ENCODE measurements at places on chromosomes 2 and 18.

- DNase-seq, result no peak
These were observed 6.4 kb downstream of the GPR35 start for GRCh38 chr2:240631548-240632305.

GRCh38 chr2:69202327-69202726 is 184.7 kb downstream of the GFPT1 start:
- no peak for DNase-seq

GRCh38 chr2:45551862-45552261 is 59.2 kb downstream of the SRBD1 start:
- DNase-seq, result no peak

- no peak for DNase-seq
These were observed 50.4 kb upstream of the KCNG2 start for GRCh38 chr18:79747156-79747845.

DNA sequence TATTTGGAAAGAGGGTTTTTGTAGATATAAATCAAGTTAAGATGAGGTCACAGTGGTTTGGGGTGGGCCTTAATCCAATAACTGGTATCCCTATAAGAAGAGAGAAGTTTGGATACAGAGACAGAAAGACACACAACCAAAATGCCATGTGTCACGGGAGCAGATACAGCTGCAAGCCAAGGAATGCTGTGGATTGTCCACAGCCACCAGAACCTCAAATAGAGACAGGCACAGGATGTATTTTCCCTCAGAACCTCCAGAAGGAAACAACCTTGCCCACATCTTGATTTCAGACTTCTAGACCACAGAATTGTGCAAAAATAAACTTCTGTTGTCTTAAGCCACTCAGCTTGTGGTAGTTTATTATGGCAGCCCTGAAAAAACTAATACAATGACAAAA is 105.5 kb downstream of the GCA start:
- no peak for DNase-seq

- peak; percentile 92 for DNase-seq
These were observed 38.6 kb upstream of the NOTO start for GRCh38 chr2:73163483-73164367.

- DNase-seq, result no peak
These were observed 5.3 kb upstream of the MC4R start for GRCh38 chr18:60377778-60378469.

- DNase-seq, result no peak
These were observed 1.9 kb downstream of the DOK6 start for GRCh38 chr18:69402533-69402989.

- no peak for DNase-seq
These were observed 96.2 kb downstream of the PDE1A start for GRCh38 chr2:182330451-182331305.

DNA sequence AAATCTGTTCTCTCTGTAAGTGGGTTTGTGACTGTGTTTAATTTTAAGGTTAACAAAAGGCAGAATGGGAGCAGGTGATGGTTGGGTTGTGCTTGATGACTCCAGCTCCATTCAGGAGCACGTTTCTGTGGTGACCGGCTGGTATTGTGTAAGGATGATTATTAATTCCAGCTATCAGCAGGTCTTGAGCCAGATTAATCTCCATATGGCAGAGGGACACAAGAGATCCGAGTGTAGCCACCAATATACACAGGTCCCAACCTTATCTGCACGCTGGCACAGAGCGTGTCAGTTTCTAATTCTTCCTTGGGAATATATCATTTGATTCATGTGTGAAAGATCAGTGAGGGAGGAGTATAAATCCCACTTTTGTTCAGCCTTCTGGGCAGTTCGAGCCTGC is 199.0 kb upstream of the DCC start:
- DNase-seq, result no peak

- DNase-seq, result no peak
These were observed 396.4 kb upstream of the TNP1 start for GRCh38 chr2:217256251-217256650.

DNA sequence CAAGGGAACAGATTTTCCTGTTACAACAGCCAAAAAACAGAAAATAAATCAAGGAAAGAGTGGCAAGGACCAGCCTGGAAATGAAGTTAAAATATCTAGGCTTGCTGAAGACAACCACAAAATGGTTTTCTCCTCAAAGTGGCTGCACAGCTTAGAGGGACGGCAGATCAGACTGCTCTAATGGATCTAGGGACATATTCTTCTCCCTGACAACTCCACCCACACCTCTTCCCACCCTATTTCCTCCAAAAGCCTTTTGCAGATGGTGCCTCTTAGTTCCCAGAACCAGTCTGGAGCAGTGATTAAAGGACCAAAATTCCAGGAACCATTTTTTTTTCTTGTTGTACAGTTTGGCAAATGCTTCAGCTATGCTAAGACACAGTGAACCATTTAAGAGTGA is 220.2 kb upstream of the SIX2 start:
- DNase-seq, result no peak

DNA sequence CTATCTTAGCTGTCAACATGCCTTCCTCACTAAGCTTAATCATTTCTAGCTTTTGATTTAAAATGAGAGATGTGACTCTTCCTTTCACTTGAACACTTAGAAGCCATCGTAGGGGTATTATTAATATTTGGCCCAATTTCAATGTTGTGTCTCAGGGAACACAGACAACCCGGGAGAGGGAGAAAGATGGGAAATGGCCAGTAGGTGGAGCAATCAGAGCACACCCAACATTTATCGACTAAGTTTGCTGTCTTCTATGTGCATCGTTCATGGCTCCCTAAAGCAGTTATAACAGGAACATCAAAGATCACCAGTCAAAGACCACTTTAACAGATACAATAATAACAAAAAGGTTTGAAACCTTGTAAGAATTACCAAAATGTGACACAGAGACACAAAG is 110.2 kb downstream of the OLA1 start:
- no peak for DNase-seq

DNA sequence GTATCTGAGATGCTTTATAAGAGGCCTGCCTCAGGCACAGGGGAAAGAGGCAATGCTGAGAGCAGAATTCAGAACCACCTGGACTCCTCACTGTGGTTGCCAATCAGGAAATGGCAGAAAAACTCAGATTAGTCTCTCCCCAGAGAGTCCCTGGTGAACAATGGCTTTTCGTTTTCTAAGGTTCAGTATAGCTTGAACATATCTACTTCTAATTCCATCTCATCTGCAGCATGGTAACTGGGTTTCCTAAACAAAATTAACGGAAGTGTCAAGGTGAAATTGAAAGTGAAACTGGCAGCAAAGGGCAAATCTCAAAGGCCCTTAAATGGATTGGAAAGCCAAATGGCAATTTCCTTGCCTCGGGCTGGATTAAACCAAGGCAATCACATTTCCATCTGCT is 480.2 kb upstream of the ACVR2A start:
- no peak for DNase-seq

DNA sequence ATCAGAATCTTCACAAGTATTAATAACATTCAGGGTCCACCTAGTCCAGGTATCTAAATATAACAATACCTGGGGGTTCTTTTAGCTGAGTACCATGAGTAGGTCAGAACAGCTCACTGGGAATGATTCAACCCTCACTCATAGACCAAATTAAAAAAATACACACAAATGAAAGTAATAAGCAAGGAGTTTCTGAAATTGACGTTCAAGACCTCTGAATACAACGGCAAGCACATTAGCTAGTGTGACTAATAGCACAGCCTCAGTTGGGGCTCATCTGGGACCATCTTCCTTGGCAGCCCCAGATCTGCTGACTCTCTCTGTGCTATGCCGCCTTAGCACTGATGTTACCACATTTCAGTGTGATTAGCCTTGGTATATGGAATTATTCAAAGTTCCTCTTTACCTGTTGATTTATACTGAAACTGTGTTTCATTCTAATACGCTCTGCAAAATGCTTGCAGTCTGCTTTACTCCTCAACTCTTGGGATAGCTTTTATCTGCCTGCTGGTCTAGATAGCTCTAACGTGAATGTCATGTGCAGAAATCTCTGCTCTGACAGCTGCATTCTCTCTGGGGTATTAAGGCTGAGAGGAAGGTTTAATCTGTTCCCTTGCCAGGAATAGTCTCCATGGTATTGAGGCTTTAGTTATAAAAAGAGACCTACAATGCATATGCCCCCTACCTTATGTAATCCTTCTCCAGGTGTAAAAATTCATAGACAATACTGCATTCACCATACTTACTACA is 153.3 kb downstream of the METTL4 start:
- DNase-seq, result no peak

Measured in esophagus muscularis mucosa (tissue), 4 donors.